ENCODE measurements at places on chromosomes 12 and 14.
A peak's percentile ranks its signal among the peaks of the same experiment; 100 is the strongest.

- DNase-seq = no peak
Observed at GRCh38 chr12:112919121-112919520, 12.4 kb downstream of the OAS1 start.

- no peak for DNase-seq
Observed at GRCh38 chr12:23533699-23534098, 415.8 kb downstream of the SOX5 start.

DNA sequence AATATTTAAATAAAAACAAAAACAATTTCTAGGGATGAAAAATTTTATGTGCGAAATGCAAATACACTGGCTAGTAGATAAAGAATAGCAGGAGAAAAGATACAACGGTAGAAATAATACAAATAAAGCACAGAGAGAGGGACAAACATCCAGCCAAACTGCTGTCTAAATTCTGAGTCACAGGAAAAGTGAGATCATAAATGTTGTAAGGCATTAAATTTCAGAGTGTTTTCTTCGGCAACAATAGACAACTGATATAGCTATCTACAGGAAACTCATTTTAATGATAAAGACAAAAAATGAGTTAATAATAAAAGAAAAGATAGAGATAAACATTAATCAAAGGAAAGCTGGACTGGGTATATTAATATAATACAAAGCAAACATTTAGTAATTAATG, 122.2 kb downstream of the NTS start:
- DNase-seq = peak; percentile 8

GRCh38 chr14:59705245-59705644, 128.6 kb upstream of the CCDC175 start:
- DNase-seq = no peak

DNA sequence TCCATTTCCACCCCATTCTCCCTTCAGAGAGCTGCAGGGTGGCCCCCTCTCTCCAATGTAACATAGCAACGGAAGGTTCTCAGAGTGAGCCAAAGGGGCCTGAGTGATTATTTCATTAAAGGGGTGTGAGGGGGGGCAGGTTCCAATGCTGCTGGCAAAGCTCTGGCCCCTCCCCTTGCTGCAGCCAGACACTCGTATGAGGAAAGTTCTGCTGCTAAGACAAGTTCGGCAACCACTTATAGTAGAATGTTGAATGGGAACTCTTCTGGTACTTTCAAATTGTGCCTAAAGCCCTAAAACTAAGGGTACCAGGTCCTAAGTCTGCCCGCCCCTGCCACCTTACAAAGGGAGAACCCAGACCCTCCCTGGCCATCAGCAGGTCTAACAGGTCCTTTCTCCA, 49.8 kb downstream of the PLEKHG3 start:
- DNase-seq = no peak

GRCh38 chr12:103880299-103881142, 39.5 kb upstream of the NT5DC3 start:
- no peak for DNase-seq

DNA sequence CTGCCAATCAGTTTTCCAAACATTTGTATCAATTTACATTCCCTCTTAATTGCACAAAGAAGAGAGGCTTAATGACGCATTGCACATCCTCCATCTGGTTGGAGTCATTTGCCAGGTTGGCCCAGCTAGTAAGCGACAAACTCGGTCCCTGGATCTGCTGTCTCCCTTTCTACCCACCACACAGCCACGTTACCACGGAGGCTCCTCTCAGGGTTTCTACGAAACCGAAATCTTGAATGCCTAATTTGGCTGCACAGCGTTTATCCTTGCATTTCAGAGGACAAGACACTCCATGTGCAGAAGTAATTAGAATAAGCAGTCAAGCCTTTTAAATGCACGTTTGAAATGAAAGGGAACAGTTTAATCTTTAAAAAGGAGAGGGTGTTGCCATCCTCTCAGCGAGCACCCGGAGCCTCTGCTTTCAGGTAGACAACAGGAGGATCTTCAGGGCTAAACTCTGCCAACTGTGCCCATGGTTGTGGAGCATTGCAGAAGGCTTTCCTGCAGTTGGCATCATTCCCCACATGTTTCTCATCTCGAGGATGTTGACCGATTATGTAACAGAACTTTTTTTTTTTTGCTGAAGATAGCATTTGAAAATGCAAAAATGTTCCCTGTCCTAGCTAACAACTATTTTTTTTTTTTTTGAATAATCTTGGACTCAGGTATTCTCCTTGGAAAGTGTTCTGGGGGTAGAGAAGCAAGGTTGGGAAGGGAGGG, 37.8 kb downstream of the SLC24A4 start:
- no peak for DNase-seq

DNA sequence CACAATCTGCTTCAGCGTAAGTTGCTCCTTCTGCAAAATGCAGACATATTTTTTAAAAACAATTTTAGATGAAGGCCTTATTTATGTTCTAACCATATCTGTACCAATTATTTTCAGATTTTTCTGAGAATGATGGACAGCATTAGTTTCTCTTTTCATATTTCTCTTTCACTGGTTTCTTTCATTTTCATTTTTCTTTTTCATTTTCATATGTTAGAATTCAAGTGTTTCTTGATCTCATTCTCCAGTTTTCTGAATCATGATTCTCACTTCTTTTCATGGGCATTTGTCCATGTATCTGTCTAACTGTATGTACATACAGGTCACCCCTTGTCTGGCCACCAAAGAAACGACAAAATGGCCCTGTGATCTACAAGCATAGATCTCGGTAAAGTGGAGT, 346.6 kb downstream of the NAV3 start:
- no peak for DNase-seq

GRCh38 chr12:124910561-124911478, 3.6 kb downstream of the UBC start:
- no peak for DNase-seq

GRCh38 chr14:62604524-62604923, 440.7 kb downstream of the KCNH5 start:
- no peak for DNase-seq

GRCh38 chr12:68290126-68290525, 36.7 kb upstream of the IL22 start:
- DNase-seq = no peak

DNA sequence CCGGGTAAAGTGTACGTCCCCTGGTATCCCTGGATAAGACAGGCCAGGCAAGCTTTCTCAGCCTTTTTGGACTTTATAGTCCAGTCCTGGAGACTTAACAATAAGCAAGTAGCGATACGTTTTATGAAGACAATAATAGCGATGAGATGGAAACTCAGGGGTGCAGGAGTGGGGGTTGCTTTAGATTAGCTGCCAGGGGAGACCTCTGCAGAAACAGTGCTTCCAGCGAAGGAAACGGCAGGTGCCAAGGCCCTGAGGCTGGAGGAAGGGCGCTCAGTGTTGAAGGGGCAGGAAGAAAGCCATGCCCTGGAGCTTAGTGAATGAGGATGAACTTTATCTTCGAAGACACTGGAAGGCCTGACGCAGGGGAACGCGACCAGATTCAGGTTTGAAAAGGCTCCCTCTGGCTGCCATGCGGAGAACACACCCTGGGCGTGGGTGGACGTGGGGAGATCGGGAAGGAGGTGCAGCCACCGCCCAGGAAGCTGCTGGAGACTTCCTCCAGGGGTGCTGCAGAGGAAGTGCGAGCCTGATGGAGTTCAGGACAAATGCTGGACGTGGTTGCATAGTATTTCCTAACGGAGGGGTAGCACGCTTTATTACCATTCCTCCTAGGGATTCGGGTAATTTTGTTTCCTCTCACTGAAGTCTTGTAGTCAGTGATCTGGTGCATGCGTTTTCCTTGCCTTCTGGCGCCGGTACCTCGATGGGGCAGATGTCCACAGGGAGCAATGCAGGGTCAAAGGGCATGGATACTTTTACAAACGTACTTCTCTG, 26.1 kb upstream of the UBC start:
- DNase-seq = peak; percentile 90

DNA sequence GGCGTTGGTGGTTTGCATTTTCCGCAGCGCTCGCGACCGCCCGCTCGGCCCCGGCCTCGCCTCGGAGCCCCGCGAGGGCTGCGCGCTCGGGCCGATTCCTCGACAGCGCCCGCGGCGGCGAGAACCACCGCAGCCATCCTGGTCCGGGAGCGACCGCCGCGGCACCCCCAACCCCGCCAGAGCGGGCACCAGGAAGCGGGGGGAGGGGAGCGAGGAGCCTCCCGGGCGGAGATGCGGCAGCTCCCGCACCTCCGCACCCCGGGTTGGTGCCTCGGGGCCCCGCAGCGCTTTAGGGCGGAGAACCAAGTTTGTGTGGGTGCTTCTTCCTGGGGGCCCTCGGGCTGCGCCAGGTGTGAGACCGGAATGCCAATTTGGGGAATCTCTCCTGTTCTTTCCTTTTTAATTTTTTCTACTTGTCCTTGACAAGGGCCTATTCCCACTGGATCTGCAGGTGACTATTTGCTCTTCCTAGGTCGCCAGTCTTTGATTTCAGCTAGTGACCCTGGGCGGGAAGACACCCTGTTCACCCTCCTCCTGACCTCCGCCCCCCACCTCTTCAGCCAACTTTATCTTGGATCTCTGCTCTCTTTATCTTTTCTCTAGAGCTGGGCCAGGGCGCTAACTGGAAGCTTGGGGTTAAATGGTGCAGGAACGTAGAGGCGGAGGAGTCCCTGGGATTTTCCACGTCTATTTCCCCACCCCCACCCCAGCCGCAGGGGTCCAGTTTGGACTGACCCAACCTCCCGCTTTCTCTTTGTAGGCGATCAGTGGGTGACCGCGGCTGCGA, at the start of gene SOCS2:
Gene SOCS2, plus strand, starts transcription at position 751 of the 787 bp plus-strand sequence. CDS start 223 bp downstream, outside the sequence.
- no peak for DNase-seq

- DNase-seq = peak; percentile 35
Observed at GRCh38 chr14:100056964-100057795, 8.0 kb upstream of the EVL start.

GRCh38 chr14:55910601-55911243, 207.5 kb upstream of the PELI2 start:
- DNase-seq = no peak

DNA sequence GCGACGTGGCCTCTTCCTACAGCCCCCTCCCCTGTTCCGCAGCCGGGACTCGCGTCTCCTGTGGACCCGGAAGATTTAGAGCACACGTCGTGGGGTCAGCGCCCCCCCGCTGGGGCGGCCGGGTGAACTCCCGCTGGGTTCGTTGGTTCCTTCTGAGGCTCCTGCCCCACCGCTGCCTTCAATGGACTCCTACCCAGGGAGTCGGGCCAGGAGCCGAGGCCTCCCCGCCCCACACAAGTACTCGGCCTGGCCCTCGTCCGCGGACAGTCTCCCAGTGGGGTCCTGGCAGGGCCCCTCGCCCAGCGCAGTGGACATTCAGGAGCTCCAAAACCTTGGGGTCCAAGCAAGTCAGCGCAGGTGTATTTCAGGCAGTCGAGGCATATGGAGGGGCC, 1.2 kb downstream of the MMP17 start:
- no peak for DNase-seq

DNA sequence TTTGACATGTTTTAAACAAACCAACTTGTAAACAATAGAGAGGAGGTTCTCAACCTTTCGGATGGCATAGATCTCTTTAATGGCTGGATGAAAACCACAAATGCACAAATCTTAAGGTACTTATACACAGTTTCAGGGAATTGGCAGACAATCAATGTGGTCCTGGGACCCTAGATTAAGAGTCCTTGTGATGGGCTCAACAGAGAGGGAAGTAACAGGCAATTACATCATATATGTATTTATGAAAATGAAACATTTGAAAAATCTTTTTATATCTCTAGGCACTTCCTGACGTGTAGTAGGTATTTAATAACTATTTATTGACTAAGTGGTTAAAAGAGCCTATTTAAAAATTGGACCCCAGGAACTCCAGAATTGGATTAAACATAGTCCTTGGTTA, 897 bp downstream of the ACTR10 start:
- no peak for DNase-seq

DNA sequence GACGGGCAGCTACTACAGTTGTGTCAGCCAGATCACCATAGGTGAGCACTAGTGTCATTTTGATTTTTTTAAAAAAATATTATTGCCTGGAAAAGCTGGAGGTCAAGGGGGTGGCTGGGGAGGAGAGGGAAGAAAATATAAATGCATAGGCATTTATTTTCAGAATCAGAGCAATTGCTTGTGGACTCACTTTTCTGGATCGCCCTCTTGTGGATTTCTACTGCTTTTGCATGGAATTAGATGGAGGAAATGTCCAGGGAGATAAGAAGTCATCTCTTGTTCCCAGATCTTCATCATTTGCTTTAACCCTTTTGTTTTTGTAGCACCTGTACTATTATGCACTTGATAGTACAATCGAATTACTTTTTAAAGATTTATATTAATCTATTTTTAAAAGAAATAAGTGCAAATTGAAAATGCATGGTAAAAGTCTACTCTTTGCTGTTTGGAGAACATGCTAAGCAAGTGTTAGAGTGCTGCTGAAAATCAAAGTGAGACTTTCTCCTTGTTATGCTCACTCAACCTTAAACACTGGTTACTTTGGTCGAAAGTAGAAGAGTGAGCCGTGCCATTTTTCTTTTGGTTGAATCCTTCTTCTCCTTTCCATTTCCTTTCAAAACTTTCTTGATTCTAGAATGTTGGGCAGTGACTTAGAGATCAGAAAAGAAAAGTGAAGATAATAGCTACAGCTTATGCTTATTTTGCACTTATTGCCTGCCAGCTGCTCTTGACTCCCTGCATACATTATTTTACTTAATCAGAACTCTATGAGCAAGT, 60.6 kb upstream of the ANO4 start:
- DNase-seq = peak; percentile 40

- no peak for DNase-seq
Observed at GRCh38 chr12:99232324-99232723, 415.2 kb upstream of the GARIN6 start.

- peak; percentile 57 for DNase-seq
Observed at GRCh38 chr12:47909839-47910465, 5.2 kb upstream of the VDR start.

DNA sequence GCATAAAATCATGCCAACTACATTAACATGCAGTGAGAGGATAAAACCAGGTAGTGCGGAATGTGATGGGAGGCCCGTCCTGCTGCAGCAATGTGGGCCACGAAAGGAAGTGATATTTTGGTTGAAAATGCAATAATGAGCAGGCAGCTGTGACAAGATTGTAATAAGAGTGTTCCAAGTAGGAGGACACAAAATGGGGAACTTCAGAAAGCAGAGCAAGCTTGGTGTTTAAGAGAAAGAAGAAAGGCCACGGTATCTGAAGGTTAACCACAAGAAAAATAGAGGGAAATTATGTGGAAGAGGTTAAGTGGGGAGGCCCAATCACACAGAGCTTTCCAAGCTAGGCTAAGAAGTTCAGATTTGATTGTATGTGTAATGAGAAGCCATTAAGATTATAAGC, 34.3 kb downstream of the OVCH1 start:
- no peak for DNase-seq
